ENCODE measurements at places on chromosomes 7 and 10. TPM values are rescaled to one million over a fixed set of nuclear protein-coding genes. Genes with fewer than 3 reads are reported as not detected.

- no peak overlapping the region for H3K27ac ChIP-seq
- H3K4me1 ChIP-seq: no peaks in the 10 kb centered on the region
- no peak overlapping the region for H3K4me3 ChIP-seq
- no peaks in the 10 kb centered on the region for H3K36me3 ChIP-seq
- DNase-seq: no peak
Observed at GRCh38 chr7:116576350-116577319, 51.8 kb downstream of the CAV1 start.

GRCh38 chr10:80290474-80291220 is 1.2 kb upstream of the MAT1A start:
- no peak for DNase-seq
- no peaks in the 10 kb centered on the region for H3K4me1 ChIP-seq
- no peak overlapping the region for H3K27ac ChIP-seq
- no peak overlapping the region for H3K4me3 ChIP-seq
- no peaks in the 10 kb centered on the region for H3K36me3 ChIP-seq
- no peaks in the 10 kb centered on the region for H3K27me3 ChIP-seq

DNA sequence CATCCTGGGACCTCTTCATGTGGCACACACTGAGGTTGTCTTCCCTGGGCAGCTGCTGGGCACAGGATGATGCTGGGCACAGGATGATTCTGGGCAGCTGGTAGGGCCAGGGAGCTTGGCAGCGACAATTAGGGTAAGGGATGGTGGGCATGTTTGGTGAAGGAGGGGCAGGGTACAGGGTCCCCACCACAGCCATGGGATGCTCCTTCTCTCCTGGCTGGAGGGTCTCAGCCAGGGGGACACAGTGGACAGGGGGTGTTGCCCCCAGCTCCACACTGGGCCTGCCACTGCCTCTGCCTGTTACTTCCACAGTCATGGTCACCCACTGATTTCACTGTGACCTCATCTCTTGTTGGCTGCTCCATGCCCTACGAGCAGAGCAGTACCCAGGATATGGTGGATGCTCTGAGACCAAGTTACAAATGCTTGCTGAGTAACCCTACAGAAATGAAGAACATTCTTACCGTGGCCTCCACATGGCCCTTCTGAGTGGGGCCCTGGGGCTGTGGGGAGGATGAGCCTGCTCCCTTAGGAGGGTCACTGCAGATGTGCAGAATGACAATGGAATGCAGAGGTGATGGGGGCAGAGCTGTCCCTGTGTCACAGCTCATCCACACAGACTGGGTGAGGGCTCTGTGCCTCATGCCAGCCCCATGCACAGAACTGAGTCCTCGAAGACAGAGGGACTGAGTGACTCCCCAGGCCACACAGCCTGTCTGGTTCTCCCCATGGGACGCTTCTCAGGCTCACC is 28.4 kb upstream of the RET start:
- no peaks in the 10 kb centered on the region for H3K36me3 ChIP-seq
- H3K4me3 ChIP-seq: no peak overlapping the region
- H3K27me3 ChIP-seq: no peaks in the 10 kb centered on the region
- DNase-seq: no peak

CTBP2 gene
- 7.1 TPM for total RNA-seq

PIK3AP1 gene
- total RNA-seq: 8.1 TPM

SLC26A3 gene
- 0.09 TPM for total RNA-seq

METTL27 gene
- total RNA-seq: 2.2 TPM

TCERG1L gene
- 0.52 TPM for total RNA-seq
